ENCODE measurements at places on chromosomes 6 and 20. TPM values are rescaled to one million over a fixed set of nuclear protein-coding genes. Genes with fewer than 3 reads are reported as not detected.

DNA sequence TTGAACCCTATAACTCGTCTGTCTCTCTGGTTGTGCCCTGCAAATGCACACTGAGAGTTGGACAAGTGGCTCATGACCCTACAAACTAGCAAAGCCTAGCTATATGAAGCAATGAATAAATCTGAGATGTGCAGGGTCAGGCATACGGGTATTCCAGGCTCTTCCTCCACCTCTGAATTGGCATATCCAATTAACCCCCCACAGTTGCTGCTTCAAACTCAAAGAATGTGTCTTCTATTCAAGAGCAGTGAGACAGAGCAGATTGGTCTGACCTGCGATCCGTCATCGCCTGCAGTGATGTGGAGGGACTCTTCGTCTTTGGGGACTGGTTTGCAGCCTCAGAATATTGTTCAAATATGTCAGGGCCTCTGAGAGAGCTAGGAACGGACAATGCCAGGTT, 59.8 kb downstream of the LAMP5 start:
- DNase-seq: no peak

GRCh38 chr20:58884966-58885365, 32.5 kb downstream of the GNAS start:
- DNase-seq: no peak

GRCh38 chr20:15612198-15612597, 961.0 kb downstream of the KIF16B start:
- no peak for DNase-seq

DNA sequence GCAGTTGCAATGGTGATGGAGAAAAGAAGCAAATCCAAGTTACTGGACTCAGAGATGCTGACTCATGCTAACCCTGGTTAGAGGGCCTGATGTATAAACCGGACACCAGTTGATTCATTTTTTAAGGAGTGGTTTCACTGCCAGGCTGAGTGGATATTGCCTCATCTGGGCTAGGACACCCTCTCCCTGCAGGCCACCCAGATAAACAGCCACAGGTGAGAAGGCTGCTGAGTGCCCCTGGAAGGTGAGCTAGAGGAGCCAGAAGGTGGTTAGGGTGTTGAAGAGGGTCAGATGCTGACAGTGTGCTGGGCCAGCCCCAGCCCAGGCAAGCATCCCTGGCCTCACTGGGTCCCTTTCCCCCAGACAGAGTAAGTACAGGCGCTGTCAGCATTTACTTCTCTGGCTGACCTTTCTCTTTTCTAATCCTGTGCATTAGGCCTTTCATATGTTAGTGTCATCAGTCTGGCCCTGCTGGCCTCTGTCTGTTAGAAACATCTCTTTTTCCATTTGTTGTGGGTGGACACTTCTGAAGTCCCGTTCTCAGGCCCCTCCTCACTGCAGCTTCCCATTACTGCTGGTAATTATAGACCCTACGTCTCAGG, 13.5 kb downstream of the EPB41L1 start:
- DNase-seq: no peak

- DNase-seq: no peak
These were observed 340.4 kb downstream of the CDC5L start for GRCh38 chr6:44727651-44728630.

GRCh38 chr6:113742342-113742741, 114.8 kb upstream of the MARCKS start:
- DNase-seq: no peak

- no peak for DNase-seq
These were observed 228.3 kb downstream of the NRN1 start for GRCh38 chr6:5778317-5778857.

DNA sequence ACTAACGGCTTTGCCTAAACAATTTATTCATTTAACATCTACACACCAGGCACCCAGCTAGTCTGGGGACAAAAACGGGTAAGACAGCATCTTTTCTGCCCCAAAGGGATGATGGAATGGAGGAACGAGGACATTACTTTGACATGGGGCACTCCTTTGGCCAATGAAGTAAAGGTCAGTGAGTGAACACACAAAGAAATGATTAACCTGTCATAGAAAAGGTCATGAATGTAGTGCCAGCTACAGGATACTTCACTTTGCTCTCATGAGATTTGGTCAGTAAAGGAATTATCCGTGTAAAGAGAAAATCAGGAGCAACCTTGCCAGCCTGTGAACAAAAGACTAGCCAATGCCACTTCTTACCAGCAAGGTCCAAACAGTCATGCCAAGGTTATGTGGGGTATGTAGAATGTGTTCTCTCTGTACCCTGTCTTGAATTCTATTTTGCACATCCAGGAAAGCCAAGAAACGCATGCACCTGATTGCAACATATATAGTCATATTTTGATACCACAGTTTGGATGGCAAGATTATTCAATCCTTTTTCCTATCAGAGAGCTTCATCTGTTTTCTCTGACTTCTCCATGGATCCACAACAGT, 145.3 kb downstream of the GMPR start:
- no peak for DNase-seq

GRCh38 chr6:84103029-84103428, 69.5 kb downstream of the MRAP2 start:
- no peak for DNase-seq

DNA sequence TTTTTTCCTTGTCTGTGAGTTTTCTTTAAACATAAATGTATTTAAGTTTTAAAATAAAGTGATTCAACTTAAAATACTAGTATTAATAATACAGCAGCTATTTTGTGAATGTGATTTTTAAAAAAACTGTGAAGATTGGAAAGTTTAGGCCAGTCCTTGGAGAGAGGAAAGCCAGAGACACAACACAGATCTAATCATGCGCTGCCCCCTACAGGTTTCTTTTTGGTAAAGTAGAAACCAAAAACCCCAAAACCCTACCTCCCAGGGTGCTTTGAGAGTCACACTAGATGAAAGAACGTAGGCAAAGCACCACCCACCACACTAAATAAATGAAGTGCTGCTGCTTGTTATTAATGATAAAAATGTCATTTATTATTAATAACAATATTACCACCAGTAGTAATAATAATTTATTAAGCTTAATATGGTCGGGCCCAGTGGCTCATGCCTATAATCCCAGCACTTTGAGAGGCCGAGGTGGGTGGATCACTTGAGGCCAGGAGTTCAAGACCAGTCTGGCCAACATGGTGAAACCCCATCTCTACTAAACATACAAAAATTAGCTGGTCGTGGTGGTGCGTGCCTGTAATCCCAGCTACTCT, 33.7 kb downstream of the SLC9A8 start:
- no peak for DNase-seq

DNA sequence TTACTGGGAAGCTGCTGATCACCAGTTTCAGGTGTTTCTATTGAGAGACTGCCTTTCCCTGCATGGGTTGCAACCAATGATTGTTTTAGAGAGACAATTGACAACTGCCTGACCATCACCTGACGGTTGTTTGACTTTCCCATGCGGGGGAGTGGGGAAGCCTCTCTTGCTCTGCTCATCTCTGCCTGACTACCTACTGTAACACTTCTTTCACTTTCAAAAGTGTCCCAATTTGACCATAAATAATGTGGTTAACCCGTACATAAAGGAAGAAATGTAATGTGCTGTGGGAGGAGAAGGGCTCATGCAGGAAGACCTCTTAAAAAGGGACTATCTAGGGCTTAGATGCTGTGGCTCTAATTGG, 122.1 kb upstream of the PHACTR1 start:
- DNase-seq: no peak

GRCh38 chr6:31844507-31844906, 17.0 kb downstream of the HSPA1B start:
- DNase-seq: no peak

GRCh38 chr6:3347826-3348225, 89.1 kb downstream of the PSMG4 start:
- DNase-seq: no peak

DNA sequence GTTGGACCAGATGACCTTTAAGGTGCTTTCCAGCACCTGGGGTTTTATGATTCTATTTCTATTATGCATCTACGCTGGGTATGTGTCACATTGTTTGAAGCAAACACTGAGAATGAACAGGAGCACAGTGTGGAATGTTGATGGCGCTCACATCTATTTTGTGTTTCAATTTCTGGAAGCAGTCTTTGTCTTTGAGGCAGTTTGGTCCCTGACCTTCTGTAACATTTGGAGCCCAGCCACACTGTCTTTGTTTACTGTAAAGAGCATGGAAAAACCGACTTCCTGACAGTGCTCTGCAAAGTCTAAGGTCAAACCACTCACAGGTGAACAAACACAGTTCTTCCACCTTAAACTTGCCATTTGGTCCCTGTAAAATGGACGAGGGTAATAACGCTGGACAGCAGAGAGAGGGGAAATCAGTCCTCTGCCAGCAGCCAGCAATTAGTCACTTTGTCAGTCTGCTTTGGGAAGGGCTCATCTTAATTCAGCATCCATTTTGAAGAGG, 155.5 kb downstream of the PRL start:
- no peak for DNase-seq

DNA sequence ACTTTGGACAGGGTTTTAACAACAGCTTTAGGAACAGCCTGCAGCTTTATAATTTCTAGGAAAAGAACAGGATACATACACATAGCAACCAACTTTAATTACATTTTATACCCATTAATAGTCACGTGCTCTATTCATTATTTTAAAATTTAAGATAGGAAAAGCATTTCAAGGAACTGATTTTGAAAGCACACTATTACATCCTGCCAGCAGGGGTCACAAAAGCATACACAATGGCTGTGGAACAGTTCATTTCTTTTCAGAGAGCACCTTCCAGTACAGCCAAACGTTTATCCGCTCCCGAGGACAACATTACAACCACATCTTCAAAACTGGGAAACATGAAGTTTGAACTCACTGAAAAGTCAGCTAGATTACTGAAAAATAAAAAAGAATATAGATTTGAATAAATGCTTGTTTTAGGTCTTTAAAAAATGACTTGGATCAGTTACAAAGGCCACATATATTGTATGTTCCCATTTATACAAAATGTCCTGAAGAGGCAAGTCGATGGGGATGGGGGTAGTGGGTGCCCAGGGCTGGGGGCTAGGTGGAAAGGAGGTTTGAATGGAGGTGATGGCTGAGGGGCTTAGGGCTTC, 104.6 kb upstream of the EXOC2 start:
- DNase-seq: no peak

DNA sequence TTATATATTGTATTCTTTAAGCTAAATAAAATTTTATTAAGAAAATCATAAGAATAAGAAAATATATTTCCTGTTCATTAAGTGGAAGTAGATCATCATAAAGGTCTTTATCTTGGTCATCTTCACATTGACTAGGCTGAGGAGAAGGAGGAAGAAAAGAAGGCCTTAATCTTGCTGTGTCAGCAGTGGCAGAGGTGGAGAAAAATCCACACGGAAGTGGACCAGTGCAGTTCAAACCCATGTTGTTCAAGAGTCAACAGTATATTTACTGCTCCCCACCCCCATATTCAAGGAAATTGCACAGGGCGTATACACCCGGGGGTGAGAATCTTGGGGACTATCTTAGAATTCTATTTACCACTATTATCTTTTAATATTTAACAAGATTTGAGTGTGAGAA, 178.6 kb upstream of the SCGN start:
- DNase-seq: no peak

DNA sequence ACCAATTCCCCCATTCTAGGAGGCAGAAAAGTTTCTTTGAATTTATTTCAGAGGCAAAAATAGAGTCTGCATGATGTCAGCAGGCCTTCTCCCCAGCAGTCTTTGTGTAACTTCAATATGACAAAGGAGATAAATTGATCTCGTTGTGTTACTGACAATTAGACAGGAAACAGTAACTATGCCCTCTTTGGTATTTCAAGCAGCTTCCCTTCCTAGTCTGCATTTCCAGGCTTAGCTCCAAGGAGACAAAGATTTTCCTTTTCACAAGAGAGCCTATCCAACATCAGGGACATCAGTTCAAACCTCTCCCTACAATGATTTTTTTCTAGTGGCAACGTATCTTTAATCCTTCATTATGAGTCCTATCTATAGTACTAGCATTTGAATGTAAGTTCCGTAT, 245.9 kb upstream of the HSF2 start:
- DNase-seq: no peak

DNA sequence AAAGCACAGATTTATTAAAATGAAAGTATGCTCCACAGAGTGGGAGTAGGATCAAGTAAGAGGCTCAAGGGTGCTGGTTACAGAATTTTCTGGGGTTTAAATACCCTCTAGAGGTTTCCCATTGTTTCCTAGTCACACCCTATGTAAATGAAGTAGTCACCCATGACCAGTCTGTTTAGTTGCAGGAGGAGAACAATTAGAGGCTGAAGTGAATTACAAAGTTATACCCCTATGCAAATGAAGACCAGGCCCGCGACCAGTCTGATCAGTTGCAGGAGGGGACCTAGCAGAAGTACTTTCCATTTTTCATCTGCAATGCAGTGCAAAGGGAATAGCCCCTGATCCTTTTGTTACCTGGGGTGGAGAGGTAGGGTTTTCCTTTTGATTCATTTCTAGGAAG, 11.8 kb upstream of the FILIP1 start:
- no peak for DNase-seq

- no peak for DNase-seq
These were observed 64.4 kb downstream of the SNAP25 start for GRCh38 chr20:10282979-10283456.

- no peak for DNase-seq
These were observed 51.7 kb downstream of the CHMP4B start for GRCh38 chr20:33862709-33863403.

DNA sequence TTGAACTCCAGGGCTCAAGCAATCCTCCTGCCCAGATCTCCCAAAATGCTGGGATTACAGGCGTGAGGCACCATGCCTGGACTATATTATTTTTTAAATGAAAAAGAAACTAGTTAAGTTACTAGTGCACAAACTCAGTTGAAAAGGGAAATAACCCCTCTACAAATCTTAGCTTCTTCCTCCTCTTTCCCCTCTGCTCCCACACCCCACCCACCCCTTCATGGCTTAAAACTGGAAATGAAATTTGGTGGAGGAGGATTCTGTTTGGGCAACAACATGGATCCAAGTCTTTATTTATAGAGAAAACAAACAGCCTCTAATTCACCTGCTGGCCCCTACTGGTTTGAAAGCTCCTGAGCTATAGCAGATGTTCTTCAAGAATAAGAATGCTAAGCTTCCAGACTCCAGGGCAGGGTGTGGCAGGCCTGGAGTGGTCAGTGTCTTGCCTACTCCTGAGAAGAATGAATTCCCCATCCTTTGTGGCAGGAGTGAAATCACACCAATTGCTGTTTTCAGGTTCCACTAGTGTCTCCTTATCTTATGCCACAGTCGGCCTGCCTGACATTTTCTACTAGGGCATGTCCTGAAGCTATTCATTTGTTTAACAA, 73.5 kb downstream of the ZFP64 start:
- DNase-seq: no peak

- DNase-seq: no peak
These were observed 1.4 kb upstream of the FILIP1 start for GRCh38 chr6:75495011-75495410.

GRCh38 chr20:61253264-61253639, 1.2 kb downstream of the CDH4 start:
- DNase-seq: no peak

- DNase-seq: no peak
These were observed 28.9 kb downstream of the TBC1D7 start for GRCh38 chr6:13299403-13299821.

MEP1A gene
- 0.09 TPM for total RNA-seq

CYP21A2 gene
- total RNA-seq: not detected

CPXM1 gene
- total RNA-seq: 0.53 TPM

SLC35F1 gene
- 0.09 TPM for total RNA-seq

EYS gene
- not detected for total RNA-seq

NKX2-4 gene
- total RNA-seq: not detected

CLIC5 gene
- 1.3 TPM for total RNA-seq

ZSWIM3 gene
- 2.1 TPM for total RNA-seq

MUC21 gene
- total RNA-seq: 220 TPM

OR2J3 gene
- not detected for total RNA-seq

TTBK1 gene
- not detected for total RNA-seq

SMIM29 gene
- total RNA-seq: 21.6 TPM

LY6G6C gene
- total RNA-seq: 0.53 TPM

MAP3K4 gene
- total RNA-seq: 31.9 TPM

C20orf141 gene
- not detected for total RNA-seq

BFSP1 gene
- 0.76 TPM for total RNA-seq

Measured in esophagus squamous epithelium (tissue), 5 donors.